Occipital lobe (tissue), 3 donors: ENCODE measurements at places on chromosomes 13 and 19. TPM values are rescaled to one million over a fixed set of nuclear protein-coding genes. Genes with fewer than 3 reads are reported as not detected.

The SHISA7 gene
- 4.2 TPM for total RNA-seq

The RNF17 gene
- total RNA-seq, result not detected

The OLFM2 gene
- 121 TPM for total RNA-seq

The CEACAM4 gene
- total RNA-seq, result not detected

The ZBTB32 gene
- total RNA-seq, result not detected

The PCDH17 gene
- 21.1 TPM for total RNA-seq

The FCHO1 gene
- 24.6 TPM for total RNA-seq
